ENCODE measurements at places on chromosomes 7 and 10.
A peak's percentile ranks its signal among the peaks of the same experiment; 100 is the strongest.

GRCh38 chr10:125775491-125776106, at the start of gene MMP21:
Gene MMP21, minus strand, starts transcription at chr10:125775821. Its CDS starts 0 bp downstream, at chr10:125775821.
- no peak for DNase-seq

DNA sequence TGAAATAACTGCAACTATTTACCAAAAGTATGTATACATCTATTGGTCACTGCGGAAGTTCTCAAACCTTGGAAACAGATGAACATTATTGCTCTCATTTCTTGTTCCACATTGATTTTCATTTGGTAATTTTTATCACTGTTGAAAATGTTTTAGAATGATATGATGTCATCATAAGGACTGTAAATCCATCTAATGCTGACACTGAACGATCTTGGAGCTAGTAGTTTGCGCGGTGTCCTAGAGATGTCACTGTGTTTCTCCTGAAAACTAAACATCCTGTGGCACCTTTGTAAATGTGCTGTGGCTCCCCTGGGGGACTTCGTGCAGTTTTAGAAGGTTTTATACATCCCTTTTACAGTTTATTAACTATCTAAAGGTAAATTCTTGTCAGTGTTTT, 73.5 kb downstream of the DNAJB9 start:
- no peak for DNase-seq

GRCh38 chr10:88254091-88254490, 329.0 kb downstream of the RNLS start:
- DNase-seq = no peak

DNA sequence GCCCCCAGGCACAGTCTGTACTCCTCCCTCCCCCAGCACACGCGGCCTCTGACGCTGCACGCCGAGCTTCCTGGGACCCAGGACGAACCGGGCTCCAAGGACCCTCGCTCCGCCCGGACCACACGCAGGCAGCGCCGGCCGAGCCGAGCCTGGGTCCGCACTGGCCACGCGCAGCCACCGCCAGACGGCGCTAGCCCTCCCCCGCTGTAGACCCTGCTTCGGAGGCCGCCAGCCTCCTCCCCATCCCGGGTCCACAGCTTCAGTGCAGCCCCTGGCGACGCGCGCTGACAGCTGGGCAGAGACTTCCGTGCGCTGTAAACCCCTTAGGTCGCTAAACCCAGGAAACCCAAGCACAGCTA, 936 bp upstream of the TCERG1L start:
- no peak for DNase-seq

DNA sequence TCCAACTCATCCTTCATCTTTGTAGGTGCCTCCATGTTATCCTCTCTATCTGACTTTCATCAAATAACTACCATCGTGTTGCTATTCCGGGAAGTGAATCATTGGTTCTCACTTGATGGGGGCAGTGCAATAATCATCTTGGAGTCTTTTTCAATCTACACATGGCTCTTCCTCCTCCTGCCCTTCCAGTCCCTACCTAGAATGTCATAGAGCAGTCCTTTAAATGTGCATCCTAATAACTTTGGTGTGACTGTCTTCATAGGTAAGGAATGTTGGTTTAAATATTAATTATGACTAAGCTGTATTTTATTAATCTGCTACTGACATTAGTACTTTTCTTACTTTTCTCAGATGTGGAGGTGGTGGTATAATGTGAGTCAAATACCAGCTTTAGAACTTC, 8.4 kb upstream of the CDK14 start:
- no peak for DNase-seq

- no peak for DNase-seq
Measured at GRCh38 chr10:10149899-10150298, 867.8 kb upstream of the CELF2 start.

DNA sequence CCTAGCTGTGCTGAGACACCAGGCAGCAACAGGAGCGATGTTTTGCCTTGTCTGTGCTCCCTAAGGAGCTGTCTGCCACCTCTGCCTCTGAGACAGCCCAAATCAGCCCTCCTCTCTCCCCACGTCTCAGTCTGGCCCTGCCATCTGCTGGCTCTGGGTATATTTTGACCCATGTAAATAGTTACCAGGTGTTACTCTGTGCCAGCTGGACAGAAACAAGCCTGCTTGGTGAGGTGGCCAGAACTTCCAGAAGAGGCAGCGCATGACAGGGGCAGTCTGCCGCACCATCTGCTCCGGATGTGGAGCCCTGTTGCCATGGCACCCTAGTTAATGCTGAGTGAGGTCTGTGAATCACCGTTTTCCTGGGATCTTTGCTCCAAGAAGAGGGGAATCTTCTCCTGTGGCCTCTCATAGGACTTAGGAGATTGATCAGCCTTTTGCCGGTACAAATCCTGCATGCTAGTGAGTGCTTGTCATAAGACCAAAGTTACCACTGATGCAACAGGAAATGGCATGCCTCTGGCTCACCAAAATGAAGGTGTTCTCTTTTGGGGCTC, 31.8 kb downstream of the GSTO2 start:
- DNase-seq = peak; percentile 70

GRCh38 chr10:87966459-87966858, 103.0 kb downstream of the PTEN start:
- no peak for DNase-seq

DNA sequence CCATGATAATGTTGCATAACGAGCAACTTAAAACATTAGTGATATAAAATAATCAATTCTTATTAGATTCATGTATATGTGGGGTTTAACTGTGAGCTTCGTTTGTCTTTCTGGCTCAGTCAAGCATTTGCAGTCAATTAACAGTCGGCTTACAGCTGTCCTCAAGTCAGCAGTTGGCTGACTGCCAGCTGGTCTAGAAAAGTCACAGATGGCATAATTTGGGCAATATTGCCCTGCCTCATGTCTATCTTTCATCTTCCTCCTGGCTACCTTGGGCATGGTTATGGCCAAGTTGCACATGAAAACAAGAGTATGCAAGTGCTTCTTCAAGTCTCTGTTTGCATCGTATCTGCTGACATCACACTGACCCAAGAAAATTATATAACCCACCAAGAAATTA, 186.1 kb upstream of the ZWINT start:
- no peak for DNase-seq

DNA sequence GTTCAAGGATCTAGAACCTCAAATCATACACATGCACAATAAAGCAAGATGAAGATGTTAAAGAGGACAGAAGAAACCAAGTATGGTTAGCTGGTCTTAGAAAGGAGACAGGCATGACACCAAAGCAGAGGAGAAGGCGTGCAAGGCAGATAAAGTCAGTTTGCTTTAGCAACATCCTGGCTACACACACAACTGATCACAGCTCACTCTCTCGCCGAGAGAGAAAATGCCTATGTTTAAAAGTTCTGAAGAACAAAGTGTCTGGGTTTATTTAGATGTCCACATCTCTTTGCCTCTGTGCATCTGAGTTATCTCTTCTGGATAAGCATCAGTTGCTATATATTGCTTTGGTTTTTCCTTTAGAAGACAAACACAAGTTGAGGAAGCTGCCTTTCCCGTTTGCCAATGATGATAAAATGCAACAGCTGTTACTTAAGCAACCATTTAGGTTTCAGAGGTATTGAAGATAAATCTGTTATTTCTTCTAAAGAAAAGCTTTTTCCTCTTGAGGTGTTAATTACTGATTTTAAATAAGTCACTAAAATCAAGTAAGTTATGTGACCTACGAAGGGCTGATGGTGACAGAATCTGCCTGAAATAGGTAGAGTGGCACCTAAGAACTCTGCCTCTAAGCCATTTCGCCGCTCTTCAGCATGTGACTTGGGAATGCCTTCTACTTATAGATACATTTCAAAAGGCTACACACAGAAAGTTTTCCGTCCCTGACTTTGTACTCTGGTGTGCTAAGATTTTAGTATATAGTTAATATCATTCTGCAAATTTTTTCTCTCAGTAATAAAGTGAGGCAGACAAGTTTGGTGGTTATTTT, 146.2 kb upstream of the ASAH2 start:
- no peak for DNase-seq

DNA sequence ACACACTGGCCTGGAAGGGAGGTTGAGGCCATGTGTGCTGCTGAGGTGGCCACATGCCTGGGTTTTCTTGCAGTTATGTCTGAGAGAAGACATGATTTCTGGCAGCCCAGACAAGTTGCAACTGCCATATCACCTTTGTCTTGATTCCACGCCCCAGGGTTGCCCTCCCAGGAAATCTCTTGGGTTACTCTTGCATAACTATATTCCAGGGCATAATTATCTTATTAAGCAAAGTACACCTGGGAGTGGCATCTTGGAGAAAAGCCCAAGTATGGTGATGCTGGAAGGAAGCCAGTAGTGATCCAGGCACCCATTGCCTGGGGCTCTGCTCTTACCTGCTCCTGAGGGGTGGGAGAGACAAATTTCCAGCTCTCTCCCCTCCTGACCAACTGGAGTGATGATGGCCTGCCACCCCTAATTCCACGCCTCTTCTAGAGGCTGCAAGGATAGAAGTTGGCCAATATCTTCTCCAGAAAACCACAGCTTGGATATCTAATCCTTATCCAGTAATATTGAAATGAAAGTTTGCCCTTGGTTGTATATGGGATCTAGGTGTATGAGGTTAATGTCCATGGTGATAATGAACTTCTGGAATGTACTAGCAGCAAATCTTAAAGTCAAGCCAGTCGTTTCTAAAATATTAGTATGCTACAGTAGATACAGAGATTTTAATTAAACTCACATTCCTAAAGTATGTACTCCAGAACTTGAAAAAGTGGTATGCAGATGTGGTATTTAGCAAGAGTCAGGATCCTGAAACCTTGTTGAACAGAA, 5.0 kb downstream of the AKR1B10 start:
- DNase-seq = no peak

DNA sequence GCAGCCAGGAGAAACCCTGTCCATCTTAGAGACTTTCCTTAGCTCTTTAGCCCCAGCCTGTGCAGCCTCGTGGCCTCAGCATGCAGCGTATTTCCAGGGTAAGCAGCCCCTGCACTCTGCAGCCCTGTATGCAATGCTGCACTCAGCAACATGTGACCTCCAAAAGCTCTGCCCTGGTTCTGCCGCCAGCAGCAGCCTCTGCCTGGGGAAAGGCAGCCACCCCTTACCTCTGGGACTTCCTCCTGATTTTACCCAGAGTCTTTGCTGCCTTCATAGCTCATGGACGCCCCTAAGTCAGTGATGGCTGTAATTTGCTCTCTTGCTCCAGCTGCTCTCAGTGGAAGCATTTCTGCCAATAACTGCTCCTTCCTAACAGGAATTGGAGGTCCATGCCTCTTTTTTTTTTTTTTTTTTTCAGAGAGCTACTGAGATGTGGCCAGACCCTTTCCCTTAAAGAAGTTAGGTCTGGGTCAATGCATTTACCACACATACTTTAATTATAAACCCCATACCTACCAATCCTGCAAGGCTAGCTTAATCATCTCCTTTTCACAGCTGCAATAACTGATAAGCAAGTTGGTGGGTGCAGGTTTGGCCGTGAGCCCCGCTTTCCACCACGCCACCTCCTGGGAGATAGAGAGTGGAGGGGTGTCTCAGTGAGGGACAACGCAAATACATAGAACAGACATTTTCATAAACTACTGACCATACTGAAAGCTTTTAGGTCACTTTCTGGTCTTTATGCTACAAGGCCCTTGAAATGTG, 71.7 kb downstream of the RAMP3 start:
- no peak for DNase-seq

DNA sequence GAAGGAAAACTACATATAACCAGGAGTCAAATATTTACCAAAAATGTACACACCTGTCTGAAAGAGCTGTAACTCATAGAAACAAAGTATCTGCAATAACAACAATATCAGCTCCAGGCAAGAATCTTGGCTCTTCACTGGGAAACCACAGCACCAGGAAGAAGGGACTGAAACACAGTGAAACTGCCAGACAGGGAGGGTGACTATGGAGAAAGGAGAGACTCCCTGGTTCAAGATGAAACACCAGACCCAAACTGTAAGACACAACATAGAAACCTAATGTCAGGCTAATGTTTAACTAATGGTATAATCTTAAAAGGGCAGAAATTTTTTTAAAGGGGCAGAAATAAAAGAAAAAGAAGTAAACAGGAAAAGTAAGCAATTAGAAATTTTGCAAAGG, 11.5 kb upstream of the TAS2R39 start:
- no peak for DNase-seq

DNA sequence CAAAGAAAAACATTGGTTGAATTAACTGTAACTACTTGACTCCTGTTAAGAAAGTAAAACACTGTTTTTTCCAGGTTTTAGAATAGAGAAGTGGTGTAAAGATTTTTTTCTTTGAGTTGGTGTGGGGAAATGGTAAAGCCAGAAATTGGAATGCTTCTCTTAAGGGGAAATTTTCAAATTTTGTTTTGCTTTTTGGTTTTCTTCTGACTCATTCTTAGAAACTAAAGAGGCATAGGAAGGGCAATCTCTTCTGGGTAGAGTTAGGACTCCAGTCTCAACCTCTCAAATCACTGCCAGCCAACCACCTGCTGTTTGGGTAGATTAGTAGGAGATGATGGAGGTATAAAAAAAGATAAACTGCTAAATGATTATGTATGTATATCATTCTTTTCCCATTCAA, 47.7 kb upstream of the STRIP2 start:
- DNase-seq = no peak

- DNase-seq = peak; percentile 33
Measured at GRCh38 chr7:154902600-154903082, 100.3 kb downstream of the PAXIP1 start.

- no peak for DNase-seq
Measured at GRCh38 chr7:48255046-48255445, 83.8 kb downstream of the ABCA13 start.

GRCh38 chr10:123149568-123150270, 1.8 kb downstream of the HMX2 start:
- no peak for DNase-seq

GRCh38 chr7:149458235-149458634, 2.6 kb downstream of the ZNF777 start:
- DNase-seq = no peak

DNA sequence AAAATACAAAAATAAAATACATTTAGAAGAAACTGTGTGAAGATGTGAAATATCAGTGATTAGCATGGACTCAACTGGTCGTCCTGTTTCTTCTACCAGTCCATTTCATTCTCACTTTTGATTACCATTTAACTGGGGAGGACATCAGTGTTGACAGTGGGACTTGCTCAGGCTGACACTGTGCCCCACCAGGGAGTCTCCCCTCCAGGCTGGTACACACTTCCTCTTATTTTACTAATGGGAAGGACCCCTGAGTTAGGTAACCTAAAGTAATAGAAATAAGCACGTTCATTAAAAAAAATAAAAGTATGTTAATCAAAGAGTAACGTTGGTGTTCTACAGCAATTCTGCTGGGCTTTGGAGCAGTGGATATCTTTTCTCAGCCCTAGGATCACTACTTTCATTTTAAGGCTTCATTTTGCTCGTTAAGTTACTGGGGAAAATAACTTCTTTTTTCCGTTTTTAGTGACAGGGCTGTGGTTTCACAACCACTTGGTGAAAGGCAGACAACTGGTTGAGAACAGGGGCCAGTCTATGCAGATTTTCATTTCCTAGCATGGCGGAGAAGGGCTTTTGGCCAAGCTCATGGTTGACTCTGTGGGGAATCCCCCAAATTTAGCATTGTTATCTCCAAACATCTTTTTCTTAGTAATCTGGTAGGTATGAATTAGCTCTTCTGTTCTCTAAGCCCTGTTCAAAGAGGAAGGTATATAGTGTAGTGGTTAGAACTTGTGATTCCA, 2.1 kb downstream of the SNX10 start:
- DNase-seq = no peak

- DNase-seq = no peak
Measured at GRCh38 chr10:103457176-103457712, 1.5 kb downstream of the CALHM1 start.
